ENCODE measurements at places on chromosomes 7 and 10. TPM values are rescaled to one million over a fixed set of nuclear protein-coding genes. Genes with fewer than 3 reads are reported as not detected.

The CFAP43 gene
- 23.8 TPM for total RNA-seq

The ADK gene
- total RNA-seq: 18.6 TPM

The TBC1D12 gene
- 7.2 TPM for total RNA-seq

The C10orf105 gene
- total RNA-seq: 1.2 TPM

The NEURL1 gene
- total RNA-seq: 4.6 TPM

The ABCB1 gene
- total RNA-seq: 21.2 TPM

The NXPH1 gene
- not detected for total RNA-seq
